Activated naive CD8-positive, alpha-beta T cell treated with anti-CD3 and anti-CD28 coated beads for 36 hours (primary cell): ENCODE measurements at places on chromosomes 2 and 18. TPM values are rescaled to one million over a fixed set of nuclear protein-coding genes. Genes with fewer than 3 reads are reported as not detected.

RAX gene
- total RNA-seq = not detected

INHA gene
- not detected for total RNA-seq

DAPL1 gene
- total RNA-seq = not detected

IL1F10 gene
- total RNA-seq = not detected

RNF152 gene
- 0.10 TPM for total RNA-seq

GRCh38 chr18:25251068-25251467, 100.9 kb downstream of the ZNF521 start:
- DNase-seq = no peak

DNA sequence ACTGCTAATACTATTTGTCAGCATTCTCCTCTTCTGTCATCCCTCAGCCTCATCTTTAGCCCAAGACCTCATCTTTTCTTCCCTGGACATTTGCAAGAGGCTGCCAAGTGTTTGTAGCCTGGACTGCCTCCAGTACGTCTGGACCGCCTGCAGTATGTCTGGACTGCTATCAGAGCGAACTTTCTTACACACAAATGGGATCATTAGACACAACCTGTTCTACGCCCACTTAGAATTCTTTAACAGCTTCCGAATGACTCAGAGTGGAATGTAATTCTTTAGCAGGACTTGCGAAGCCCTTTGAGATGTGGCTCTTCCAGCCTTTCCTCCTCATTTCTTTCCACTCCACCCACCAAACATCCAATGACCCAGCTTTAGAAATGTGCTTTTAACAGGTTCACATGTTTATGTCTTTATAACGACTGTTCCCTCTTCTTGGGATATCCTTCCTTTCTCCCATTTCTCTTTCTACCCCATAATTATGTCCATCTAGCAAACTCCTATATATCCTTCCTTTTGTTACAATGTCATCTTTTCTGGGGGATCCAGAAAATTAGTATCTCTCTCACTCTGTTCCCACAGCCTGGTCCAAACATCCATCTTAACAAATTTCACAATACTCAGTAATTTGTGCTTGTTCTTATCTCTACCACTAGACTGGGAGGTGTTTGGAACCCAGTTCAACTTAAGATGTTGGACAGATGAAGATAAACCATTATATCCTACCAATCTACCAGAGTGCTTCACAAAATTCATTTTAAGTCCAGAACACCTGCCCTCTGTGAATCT, 171.3 kb upstream of the PGAP1 start:
- DNase-seq = no peak

DNA sequence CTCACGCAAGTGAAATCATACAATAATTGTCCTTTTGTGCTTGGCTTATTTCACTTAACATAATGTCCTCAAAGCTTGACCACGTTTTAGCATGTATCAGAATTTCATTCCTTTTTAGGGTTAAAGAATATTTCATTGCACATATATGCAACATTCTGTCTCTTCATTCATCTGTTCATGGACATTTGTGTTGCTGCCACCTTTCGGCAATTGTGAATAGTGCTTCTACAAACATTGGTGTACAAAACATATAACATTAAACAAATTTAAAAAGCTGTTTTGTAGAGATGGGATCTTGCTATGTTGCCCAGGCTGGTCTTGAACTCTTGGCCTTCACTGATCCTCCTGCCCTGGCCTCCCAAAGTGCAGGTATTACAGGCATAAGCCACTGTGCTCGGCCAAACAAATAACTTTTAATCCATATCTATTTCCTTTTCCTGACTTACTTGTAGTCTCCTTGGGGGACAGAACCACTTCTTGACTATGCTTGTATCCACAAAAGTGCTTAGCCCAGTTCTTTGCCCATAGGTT, 209.3 kb downstream of the SLC4A3 start:
- no peak for DNase-seq

DNA sequence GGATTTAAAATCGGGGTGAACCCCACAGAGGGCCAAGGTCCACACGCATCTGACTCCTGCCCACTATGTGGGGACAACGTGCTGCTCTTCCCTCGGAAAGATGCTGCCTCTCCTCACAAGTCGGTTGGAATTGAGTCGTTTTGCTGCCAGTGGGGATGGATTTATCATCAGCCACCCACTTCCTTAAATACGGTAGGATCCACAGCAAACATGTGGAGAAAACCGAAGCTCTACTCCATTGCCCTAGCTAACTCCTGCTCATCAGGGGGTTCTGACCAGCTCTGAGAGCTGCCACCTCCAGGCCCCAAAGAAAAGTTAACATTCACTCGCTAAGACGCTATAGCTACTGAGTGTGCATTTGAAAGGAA, 80.9 kb downstream of the CHRNA1 start:
- peak; percentile 18 for DNase-seq

DNA sequence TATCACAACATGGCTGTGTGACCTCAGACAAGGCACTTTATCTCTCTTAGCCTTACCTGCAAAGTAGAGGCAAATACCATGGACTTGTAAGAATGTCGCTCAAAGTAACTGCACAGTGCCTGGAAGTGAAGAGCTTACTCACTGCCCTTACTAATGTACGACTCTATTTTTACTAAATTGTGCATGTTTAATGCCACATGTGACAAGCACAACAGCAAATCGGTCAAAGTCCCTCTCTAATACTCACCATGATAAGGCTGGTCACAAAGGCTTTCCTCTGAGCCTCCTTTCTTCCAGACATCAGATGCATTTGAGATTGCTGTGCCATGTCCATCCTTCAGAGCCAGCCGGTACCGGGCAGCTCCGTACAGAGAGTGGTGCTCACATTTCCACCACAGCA, 100.4 kb upstream of the CD302 start:
- DNase-seq = no peak

- no peak for DNase-seq
These were observed 201.9 kb upstream of the NT5C1B start for GRCh38 chr2:18791172-18791797.

DNA sequence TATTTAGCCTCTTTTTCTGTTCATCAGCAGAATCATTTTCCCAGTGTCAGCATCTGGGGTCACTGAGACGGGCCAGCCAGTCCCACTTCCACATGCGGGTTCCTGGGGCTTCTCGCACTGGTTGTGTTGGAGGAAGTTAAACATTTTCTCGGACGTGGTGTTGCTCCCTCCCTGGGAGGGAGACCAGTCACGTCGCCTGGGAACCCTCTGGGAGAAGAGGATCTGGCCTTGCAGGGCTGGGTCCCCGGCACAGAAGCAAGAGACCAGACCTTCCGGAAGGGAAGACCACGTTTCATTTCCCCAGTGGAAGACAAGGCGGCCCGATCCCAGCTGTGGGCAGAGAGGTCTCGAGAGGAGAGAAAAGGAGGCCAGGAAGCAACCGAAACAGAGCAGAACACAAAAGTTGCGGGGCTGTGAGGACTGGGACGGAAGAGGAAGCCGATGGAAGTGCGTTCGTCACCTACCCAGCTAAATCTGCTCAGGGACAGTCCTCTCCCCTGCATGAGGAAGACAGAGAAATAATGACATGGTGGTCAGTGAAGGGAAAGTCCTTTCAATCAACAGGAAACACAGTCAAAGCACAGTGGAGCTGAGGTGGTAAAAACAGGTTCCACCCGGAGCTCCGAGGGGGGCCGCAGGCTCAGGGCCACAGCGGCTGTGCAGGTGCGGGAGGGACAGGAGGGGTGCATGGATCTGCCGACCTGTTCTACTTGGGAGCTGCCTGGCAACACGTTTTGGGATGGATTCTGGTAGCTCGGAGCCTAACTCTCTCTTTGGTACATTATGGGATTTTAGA, 144.4 kb downstream of the MBP start:
- DNase-seq = no peak

GRCh38 chr2:30769481-30769780, 37.8 kb downstream of the CAPN13 start:
- no peak for DNase-seq

DNA sequence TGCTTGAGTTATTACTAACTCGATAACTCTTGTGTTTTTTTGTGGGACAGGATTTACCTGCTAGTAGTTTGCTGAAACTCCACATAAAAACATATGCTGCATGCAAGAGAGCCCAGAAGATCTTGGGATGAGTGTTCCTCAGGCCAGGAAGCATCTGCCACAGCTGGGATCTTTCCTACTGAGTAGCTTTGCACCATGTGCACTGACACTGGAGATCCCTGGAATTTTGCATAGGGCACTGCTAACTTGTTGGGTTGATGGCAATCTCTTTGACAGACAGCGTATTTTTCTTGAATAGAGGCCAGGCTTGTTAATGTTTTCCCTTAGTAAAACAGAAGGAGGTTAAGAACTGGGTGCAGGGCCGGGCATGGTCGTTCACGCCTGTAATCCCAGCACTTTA, 808 bp upstream of the SERPINB11 start:
- DNase-seq = no peak

GRCh38 chr2:227079726-227080125, 84.3 kb downstream of the COL4A4 start:
- DNase-seq = no peak

- no peak for DNase-seq
These were observed 211.6 kb downstream of the TRIB2 start for GRCh38 chr2:12928197-12928774.

DNA sequence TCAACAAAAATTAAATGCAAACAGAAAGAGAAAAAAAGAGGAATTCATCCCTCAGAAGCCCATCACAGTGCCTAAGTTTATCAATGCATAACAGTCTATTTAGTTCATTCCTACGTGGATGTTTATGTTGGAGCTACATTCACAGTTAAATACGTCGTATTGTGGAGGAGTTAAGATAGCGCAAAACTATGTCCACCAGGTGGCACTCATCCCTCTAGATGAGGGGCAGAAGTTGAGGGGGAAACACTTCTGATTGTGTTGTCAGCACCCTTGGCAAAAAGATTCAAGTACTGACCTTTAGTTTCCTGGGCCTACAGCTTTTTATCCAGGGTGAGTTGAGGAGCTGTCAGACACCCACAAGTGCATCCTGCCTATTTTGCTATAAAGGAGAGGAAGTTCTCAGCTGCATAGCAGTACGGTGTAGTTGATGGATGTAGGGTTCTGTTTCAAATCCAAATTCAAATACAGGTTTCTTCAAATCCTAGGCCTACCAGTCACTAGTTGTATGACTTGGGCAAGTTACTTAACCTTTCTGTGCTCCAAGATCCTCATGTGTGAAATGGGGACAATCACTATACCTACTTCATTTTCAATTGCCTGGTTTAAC, 26.8 kb upstream of the MYO1B start:
- DNase-seq = peak; percentile 45

GRCh38 chr2:228916416-228917090, 354.5 kb downstream of the PID1 start:
- no peak for DNase-seq

DNA sequence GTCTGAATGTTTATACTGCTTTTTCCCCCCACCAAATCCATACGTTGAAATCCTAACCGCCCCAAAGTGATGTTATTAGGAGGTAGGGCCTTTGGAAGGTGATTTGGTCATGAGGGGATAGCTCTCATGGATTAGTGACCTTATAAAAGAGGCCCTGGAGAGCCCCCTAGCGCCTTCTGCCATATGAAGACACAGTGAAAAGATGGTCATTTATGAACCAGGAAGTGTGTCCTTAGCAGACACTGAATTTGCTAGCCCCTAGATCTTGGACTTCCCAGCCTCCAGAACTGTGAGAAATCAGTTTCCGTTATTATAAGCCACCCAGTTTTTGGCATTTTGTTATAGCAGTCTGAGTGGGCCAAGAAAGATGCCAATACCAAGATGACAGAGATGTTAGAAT, 7.2 kb upstream of the TSN start:
- no peak for DNase-seq

DNA sequence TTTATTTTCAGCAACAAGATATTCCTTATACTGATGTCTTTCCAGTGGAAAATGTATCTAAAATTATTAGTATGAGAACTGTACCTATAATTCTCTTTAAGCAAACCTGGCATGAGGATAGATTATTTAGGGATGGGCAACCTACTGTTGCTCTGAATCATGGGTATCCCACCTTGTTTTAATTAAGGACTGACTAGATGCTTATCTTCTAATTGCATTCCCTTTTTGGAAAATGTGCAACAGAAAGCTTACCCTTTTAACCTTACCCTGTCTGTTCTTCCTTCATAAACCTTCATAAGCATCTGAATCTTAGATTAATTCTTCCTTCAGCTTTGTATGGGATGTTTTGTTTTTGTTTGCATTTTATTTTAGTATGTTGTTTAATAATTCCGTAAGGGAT, 110.3 kb downstream of the TAF4B start:
- DNase-seq = no peak

DNA sequence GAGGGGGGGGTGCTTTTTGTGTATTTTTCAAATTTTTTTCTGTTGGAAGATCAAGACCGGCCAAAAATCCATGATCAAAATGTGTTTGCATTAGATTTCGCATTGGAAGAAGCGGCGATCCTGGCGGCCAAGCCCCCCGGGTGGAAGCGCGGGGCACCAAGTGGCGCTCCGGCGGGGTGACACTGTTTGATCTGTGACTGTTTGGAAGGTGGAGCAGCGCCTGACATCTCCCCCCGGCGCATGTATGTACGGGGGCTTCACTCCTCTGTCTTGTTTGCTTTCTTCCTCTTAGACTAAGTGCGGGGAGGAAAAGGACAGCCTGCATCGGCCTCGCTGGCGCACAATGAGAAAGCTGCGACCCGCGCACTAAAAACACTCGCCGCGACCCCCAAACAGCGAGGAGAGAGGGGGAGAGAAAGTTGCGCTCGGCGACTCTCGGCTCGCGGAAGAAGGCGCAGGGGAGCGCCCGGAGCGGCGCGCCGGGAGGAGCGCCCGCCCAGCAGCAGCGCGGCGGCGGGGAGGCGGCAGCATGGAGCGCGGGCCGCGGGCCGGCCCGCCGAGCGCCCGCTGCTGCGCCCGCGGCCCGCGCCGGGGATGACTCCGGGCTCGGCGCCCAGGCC, 515 bp downstream of the TSHZ1 start:
- peak; percentile 48 for DNase-seq

GRCh38 chr2:144382849-144383248, 137.1 kb downstream of the ZEB2 start:
- peak; percentile 25 for DNase-seq

- no peak for DNase-seq
These were observed 6.0 kb upstream of the DTNA start for GRCh38 chr18:34704074-34704473.

DNA sequence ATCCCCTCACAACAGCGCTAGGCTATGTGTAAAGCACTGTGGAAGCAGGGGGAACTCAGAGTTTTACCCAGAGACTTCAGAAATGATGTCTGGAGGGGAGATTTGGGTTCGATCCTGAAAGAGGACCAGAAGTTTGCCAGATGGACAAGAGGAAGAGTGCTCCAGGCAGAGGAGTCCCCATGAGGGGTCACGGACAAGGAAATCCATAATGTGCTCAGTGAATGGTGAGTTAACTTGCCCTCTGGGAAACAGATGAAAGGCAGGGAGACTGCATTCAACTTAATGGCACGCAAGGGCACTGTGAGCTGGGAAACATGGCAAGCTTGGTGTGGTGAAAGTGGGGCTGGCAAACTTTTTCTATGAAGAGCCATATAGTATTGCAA, 6.0 kb upstream of the ASAP2 start:
- DNase-seq = no peak
